Central memory CD8-positive, alpha-beta T cell (primary cell): ENCODE measurements at places on chromosomes 4 and X.
A peak's percentile ranks its signal among the peaks of the same experiment; 100 is the strongest.

DNA sequence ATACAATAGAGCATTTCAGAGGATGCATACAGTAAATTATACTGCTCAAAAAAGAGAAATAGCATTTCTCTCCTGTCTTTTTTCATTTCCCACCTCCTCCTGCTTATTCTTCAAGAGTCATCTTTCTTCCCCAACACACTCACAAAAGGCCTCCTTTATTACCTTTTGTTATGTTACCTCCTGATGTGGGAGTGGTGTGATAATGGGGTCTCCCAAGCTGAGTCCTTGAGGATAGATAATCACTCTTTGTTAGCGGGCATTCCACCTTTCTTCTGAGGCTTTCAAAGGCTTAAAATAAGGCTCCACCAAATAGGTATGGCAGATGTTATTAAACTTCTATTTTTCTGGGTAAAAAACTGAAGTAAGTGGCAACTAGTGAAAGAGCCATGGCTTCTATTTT lies 159.8 kb downstream of the CPEB2 start:
- H3K36me3 ChIP-seq = no peaks in the 10 kb centered on the region
- H3K27ac ChIP-seq = no peak overlapping the region
- no peak for DNase-seq
- H3K4me3 ChIP-seq = no peak overlapping the region
- H3K27me3 ChIP-seq = peaks cover 44% of the 10 kb centered on the region

GRCh38 chr4:173318240-173318639 lies 15.9 kb downstream of the HMGB2 start:
- H3K4me3 ChIP-seq = no peak overlapping the region
- no peaks in the 10 kb centered on the region for H3K4me1 ChIP-seq
- H3K36me3 ChIP-seq = peaks cover 6% of the 10 kb centered on the region

GRCh38 chr4:37381040-37381668 lies 136.6 kb downstream of the NWD2 start:
- H3K27ac ChIP-seq = no peak overlapping the region
- H3K4me3 ChIP-seq = no peak overlapping the region
- H3K27me3 ChIP-seq = peaks cover 25% of the 10 kb centered on the region
- H3K36me3 ChIP-seq = no peaks in the 10 kb centered on the region

DNA sequence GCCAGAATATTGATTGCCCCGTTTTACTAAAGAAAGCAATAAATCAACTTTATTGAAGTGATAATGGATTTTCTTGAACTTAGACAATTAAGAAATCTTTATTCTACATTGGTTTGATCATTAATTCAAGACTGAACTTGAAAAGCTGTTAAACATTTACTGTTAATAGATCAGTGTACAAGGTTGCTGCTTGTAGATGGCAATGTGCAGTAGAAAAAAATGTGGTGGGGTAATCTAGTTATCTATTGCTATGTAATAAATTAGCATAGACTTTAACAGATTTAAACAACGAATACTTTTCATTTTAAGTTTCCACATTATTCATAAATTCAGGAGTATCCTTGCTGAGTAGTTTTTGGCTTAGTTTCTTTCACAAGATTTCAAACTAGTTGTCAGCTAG lies 612.5 kb downstream of the ACTRT1 start:
- no peak for DNase-seq
- no peaks in the 10 kb centered on the region for H3K36me3 ChIP-seq
- H3K4me3 ChIP-seq = no peak overlapping the region
- H3K27ac ChIP-seq = no peak overlapping the region

GRCh38 chr4:1793940-1794808 lies 1.1 kb downstream of the FGFR3 start:
- H3K27me3 ChIP-seq = peaks cover 41% of the 10 kb centered on the region
- no peaks in the 10 kb centered on the region for H3K4me1 ChIP-seq
- no peak overlapping the region for H3K4me3 ChIP-seq
- no peaks in the 10 kb centered on the region for H3K36me3 ChIP-seq
- no peak overlapping the region for H3K27ac ChIP-seq

DNA sequence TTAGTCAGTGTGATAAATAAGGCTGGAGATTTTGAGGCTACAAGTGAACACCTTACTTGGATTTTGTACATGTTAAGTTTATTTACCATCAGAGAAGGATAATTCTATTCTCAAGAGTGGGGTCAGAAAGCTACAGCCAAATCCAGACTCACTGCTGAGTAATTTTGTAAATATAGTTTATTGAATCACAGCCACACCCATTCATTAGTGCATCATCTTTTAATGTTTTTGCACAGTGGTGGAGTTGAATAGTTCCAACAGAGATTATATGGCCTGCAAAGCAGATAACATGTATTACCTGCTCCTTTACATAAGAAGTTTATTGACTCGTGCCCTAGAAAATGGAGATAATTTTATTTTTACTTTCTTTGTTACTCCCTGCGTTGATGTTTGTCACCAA lies 60.4 kb downstream of the PCDH18 start:
- no peak for DNase-seq
- H3K36me3 ChIP-seq = no peaks in the 10 kb centered on the region
- H3K27ac ChIP-seq = no peak overlapping the region
- H3K4me1 ChIP-seq = no peaks in the 10 kb centered on the region
- H3K4me3 ChIP-seq = no peak overlapping the region

DNA sequence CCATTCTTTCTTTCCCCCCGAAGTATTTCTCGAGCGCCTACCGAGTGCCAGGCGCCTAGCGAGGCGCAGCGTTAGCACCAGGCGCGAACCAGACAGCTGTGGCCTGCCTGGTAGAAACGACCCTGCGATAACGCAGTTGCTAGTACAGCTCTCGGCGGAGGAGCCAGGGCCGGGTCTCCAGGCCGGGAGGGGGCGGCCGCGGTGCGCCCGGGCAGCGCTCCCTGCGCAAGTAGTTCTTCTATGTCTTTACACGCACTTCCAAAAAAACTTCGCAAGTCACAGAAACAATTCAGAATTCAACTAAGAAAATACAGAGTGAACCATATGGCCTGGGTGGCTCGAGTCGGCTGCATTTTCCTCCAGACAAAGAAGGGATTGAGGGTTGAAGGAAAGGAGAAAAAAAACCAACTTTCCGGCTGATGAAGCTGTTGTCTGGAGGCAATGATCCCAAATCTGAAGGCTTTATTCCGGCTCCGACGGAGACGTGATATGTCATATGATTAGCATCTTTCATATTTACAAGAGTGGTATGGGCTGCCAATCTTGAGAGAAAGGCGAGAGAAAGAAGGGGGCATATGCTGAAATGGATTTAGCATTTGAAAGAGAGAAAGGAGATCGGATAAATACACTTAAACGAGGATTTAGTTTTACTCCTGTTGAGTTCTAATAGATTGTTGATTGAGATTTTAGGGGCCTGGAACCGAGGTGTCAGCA lies 7.2 kb upstream of the NEUROG2 start:
- peak overlapping the region; percentile 79 for H3K4me3 ChIP-seq
- peak overlapping the region; percentile 8 for H3K27ac ChIP-seq
- H3K4me1 ChIP-seq = peaks cover 24% of the 10 kb centered on the region
- DNase-seq = no peak
